IMR-90 (cell line): ENCODE measurements at places on chromosomes 16 and 17. TPM values are rescaled to one million over a fixed set of nuclear protein-coding genes. Genes with fewer than 3 reads are reported as not detected.

The LITAFD gene
- total RNA-seq = not detected in 2 replicates

DNA sequence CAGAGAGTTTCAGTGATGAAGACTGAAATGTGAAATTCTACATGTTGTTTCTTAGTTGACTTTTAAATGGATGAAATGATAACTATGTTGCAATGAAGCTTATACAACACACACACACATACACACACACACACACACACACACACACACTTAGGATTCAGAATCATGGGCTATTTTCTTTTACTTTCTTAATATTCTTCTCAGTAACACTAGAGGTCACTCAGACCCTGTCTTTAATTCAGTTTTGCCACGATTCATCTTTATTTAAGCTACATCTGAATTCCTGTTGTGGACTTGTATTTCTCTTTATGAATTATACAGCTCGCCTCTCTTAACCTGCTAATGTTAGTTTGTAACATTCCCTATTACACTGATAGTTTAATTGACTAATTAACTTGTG lies 109.6 kb upstream of the GOT2 start:
- no peak overlapping the region for H3K4me3 ChIP-seq
- H3K36me3 ChIP-seq = no peaks in the 10 kb centered on the region
- no peaks in the 10 kb centered on the region for H3K27me3 ChIP-seq
- peak; percentile 24 for DNase-seq
- no peaks in the 10 kb centered on the region for H3K4me1 ChIP-seq

The GRAP gene
- under 0.01 TPM in 1 of 2 replicates, not detected in the other for total RNA-seq

DNA sequence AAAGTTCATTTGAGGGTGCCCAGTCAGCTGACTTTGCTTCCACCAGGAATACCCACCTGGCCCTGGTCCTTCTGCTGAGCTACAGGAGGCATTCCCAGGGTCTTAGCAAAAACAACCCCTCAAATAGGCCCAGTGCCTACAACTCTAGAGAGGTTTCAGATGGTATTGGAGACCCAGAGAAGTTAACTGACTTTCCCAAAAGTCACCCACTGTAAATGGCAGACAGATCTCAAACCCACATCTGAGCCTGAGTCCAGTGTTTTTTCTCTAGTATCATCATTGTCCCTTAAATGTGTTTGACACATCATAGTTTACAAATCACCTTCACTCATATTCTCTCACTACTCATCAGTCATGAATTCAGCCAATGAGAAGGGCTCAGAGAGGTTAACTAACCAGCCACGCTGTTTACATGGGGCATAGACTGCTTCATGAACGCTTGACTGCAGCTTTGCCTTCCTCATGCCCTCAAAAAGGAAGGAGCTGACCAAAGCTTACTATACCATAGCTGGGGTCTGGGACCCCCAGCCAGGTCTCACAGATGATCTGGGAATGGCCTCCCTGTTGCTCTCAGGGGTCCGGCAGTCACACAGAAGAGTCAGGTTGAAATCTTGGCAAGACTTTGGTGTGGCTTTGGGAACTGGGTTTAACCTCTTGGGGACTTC lies 3.7 kb downstream of the PHOSPHO1 start:
- DNase-seq = no peak
- H3K4me1 ChIP-seq = no peaks in the 10 kb centered on the region; the same call in 1 of the 2 replicates
- no peaks in the 10 kb centered on the region for H3K36me3 ChIP-seq
- H3K27ac ChIP-seq = no peak overlapping the region
- no peak overlapping the region for H3K4me3 ChIP-seq
- peaks cover 51% of the 10 kb centered on the region for H3K27me3 ChIP-seq

GRCh38 chr17:28763804-28764266 lies 20.0 kb downstream of the TRAF4 start:
- H3K27me3 ChIP-seq = no peaks in the 10 kb centered on the region
- peak; percentile 74 for DNase-seq
- H3K36me3 ChIP-seq = peaks cover 26% of the 10 kb centered on the region
- no peak overlapping the region for H3K27ac ChIP-seq
- H3K4me3 ChIP-seq = no peak overlapping the region

The SMARCD2 gene
- total RNA-seq = 72.8 and 91.2 TPM in 2 replicates

The PKMYT1 gene
- 1.8 and 2.8 TPM in 2 replicates for total RNA-seq

GRCh38 chr17:3602499-3602898 lies 6.7 kb downstream of the TRPV1 start:
- H3K4me3 ChIP-seq = no peak overlapping the region
- peaks cover 4% of the 10 kb centered on the region for H3K4me1 ChIP-seq
- H3K36me3 ChIP-seq = peaks cover 4% of the 10 kb centered on the region
- peak; percentile 6 for DNase-seq
- no peak overlapping the region for H3K27ac ChIP-seq

The EDC4 gene
- total RNA-seq = 33.2 and 34.2 TPM in 2 replicates

DNA sequence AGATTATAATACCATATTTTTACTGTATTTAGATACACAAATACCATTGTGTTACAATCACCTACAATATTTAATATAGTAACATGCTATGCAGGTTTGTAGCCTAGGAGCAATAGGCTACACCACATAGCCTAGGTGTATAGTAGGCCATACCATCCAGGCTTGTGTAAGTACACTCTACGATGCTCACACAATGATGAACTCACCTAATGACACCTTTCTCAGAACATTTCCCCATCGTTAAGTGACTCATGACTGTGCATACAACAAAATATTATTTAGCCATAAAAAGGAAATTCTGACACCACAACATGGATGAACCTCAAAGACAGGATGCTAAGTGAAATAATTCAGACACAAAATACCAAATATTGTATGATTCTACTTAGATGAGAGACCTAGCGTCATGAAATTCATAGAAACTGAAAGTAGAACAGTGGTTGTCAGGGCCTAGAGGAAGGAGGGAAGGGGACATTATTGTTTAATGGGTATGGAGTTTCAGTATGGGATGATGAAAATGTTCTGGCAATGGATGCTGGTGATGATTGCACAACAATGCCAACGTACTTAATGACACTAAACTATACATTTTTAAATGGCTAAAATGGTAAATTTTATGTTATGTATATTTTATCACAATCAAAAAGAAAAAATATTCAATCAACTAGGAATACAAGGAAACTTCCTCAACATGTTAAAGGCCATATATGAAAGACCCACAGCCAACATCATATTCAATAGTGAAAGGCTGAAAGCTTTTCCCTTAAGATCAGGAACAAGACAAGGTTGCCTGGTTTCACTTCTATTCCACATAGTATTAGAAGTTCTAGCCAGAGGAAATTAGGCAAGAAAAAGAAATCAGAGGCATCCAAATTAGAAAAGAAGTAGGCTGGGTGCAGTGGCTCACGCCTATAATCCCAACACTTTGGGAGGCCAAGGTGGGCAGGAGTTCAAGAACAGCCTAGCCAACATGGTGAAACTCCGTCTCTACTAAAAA lies 5.9 kb upstream of the C16orf87 start:
- H3K4me3 ChIP-seq = no peak overlapping the region
- peaks cover 2% of the 10 kb centered on the region; the same call in 1 of the 2 replicates for H3K4me1 ChIP-seq
- no peaks in the 10 kb centered on the region for H3K27me3 ChIP-seq
- H3K27ac ChIP-seq = no peak overlapping the region
- H3K36me3 ChIP-seq = no peaks in the 10 kb centered on the region

DNA sequence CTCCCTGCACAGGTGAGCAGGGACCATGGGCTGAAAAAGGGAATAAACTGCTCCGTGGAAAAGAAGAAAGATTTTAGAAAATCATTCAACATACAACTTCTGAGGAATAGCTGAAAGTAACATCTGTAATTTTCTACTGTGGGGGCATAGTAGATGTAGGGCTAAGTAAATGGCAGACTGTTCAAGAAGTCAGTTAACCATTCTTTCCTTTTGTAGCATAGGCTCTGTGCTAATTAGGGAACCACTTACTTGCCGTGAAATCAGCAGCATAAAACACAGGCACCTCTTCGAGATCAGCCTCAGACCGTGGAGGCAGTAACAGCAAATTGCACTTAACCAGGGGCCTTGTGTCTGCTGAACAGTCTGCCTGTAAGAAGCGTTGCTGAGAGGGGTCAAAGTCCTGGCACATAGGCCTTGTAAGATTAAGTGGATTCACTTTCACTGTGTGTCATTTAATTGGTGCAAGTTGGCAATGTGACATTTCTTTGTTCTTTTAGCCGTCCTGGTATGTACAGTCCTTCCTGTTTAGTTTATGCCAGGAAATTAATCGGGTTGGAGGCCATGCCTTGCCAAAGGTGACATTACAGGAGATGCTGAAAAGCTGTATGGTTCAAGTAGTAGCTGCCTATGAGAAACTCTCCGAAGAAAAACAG lies 10.4 kb downstream of the COG1 start:
- H3K27ac ChIP-seq = no peak overlapping the region; the same call in 1 of the 2 replicates
- no peak for DNase-seq
- peaks cover 5% of the 10 kb centered on the region for H3K4me1 ChIP-seq

The TMIGD1 gene
- not detected in 2 replicates for total RNA-seq

The VASN gene
- 9.3 and 10.3 TPM in 2 replicates for total RNA-seq

The TMEM98 gene
- 129 and 173 TPM in 2 replicates for total RNA-seq

The TLCD3B gene
- not detected in 2 replicates for total RNA-seq

The KRT16 gene
- not detected in 2 replicates for total RNA-seq

The RPUSD1 gene
- total RNA-seq = 11.7 and 13.1 TPM in 2 replicates

The ITGA2B gene
- total RNA-seq = under 0.01 TPM in 2 replicates

DNA sequence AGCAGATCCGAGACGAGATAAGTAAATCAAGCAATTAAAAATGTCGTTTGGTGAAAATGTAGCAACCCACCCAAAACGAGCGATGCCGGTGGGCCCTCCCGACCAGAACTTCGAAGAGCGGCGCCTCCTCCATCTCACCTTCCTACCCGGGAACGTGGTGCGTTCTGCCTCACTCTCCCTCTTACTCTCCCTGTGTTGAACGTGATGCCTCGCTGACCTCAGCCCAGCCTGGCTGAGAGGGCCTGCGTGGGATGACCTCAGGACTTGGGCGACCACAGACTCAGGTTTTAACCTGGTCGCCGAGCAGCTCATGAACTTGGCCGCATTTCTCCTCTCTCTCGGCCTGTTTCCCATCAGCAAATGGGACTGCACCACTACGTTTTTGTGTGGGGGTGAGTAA lies 69.7 kb upstream of the RPL38 start:
- no peaks in the 10 kb centered on the region for H3K36me3 ChIP-seq
- H3K27ac ChIP-seq = no peak overlapping the region
- no peaks in the 10 kb centered on the region for H3K27me3 ChIP-seq
- DNase-seq = no peak

DNA sequence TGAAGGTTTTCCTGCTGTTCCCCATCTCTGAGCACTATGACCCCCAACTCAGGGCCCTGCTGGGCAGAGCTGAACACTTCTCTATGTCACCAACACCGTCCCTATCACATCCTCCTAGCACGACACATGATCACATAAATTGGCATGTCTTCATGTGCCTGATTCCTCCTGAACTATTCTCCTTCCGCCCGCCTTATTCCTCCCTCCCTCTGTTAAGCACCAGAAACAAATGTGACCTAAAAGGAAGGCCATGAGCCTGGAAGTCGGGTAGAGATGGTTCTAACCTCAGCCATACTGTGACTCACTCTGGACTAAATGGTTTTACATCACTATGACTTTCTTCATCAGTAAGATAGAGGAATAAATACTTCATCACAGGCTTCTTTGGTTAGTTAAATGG lies 80.8 kb upstream of the DYNLRB2 start:
- H3K36me3 ChIP-seq = no peaks in the 10 kb centered on the region
- no peaks in the 10 kb centered on the region for H3K27me3 ChIP-seq
- no peaks in the 10 kb centered on the region for H3K4me1 ChIP-seq
- no peak overlapping the region for H3K4me3 ChIP-seq
- H3K27ac ChIP-seq = no peak overlapping the region

GRCh38 chr17:63309021-63309420 lies 137.1 kb downstream of the CYB561 start:
- H3K27ac ChIP-seq = no peak overlapping the region
- no peak overlapping the region for H3K4me3 ChIP-seq
- no peaks in the 10 kb centered on the region for H3K4me1 ChIP-seq

The KRT9 gene
- total RNA-seq = not detected in 2 replicates

The EPX gene
- not detected in 2 replicates for total RNA-seq

DNA sequence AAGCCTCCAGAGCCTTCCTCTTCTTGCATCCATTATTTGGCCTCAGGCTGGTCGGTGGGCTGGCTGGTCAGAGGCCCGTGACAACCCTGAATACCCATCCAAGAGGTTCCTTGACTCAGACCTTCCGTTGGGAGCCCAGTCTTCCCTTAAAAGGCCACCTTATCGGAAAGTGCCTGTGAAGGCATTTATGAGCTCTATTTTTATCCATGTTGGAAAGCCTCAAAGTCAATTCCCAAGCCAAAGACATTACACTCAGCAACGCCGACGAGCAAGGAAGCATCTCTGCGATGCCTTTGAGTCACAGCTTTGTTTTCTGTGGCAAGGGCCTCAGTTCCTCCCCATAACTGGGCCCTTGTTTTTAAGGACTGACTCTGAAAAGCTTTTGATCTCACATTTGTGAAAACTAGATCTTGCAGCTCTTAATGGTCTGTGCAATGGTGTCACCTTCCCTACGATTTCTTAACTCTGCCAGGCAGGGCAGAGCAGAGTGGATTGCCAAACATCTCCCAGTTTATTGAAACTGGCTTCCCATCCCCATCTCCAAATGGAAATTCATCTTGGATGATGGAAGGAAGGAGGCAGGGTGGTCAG lies 13.3 kb upstream of the SPOP start:
- H3K36me3 ChIP-seq = no peaks in the 10 kb centered on the region
- DNase-seq = no peak
- peaks cover 4% of the 10 kb centered on the region for H3K27me3 ChIP-seq
- H3K4me1 ChIP-seq = peaks cover 2% of the 10 kb centered on the region; the same call in 1 of the 2 replicates

- H3K36me3 ChIP-seq = no peaks in the 10 kb centered on the region
- no peaks in the 10 kb centered on the region; the same call in 1 of the 2 replicates for H3K27me3 ChIP-seq
- no peak overlapping the region for H3K27ac ChIP-seq
- H3K4me1 ChIP-seq = peaks cover 18% of the 10 kb centered on the region
These were observed 31.4 kb downstream of the CACNA1H start for GRCh38 chr16:1184156-1184868.

- peaks cover 2% of the 10 kb centered on the region for H3K36me3 ChIP-seq
- H3K4me3 ChIP-seq = no peak overlapping the region
- H3K27me3 ChIP-seq = no peaks in the 10 kb centered on the region
- H3K27ac ChIP-seq = no peak overlapping the region
- H3K4me1 ChIP-seq = peaks cover 8% of the 10 kb centered on the region; the same call in 1 of the 2 replicates
- DNase-seq = peak; percentile 90
These were observed 90.7 kb downstream of the WNT3 start for GRCh38 chr17:46727572-46728348.

The RAC3 gene
- total RNA-seq = 5.7 and 7.2 TPM in 2 replicates

DNA sequence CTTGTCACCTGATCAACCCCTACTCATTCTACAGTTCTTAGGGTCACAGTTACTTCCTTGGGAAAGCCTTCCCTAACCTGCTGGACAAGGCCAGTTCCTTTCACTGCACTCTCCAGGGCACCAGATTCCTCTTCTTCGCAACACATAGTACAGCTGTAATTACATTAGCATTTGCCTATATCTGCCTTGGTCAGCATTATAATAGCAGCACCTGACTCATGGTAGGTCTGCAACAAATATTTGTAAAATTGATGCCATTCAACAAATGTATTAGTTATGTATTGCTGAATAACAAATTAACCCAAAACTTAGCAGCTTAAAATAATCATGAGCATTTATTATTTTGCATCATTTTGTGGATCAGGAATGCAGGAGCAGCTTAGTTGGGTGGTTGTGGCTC lies 193.0 kb downstream of the IRX5 start:
- DNase-seq = no peak
- H3K36me3 ChIP-seq = no peaks in the 10 kb centered on the region
- H3K27me3 ChIP-seq = no peaks in the 10 kb centered on the region
- no peak overlapping the region for H3K27ac ChIP-seq

The SOX15 gene
- total RNA-seq = 0.18 and 0.28 TPM in 2 replicates
